ENCODE measurements at places on chromosomes 13 and 19.

GRCh38 chr19:49214701-49215100 lies 57.1 kb downstream of the TRPM4 start:
- no peak for DNase-seq

DNA sequence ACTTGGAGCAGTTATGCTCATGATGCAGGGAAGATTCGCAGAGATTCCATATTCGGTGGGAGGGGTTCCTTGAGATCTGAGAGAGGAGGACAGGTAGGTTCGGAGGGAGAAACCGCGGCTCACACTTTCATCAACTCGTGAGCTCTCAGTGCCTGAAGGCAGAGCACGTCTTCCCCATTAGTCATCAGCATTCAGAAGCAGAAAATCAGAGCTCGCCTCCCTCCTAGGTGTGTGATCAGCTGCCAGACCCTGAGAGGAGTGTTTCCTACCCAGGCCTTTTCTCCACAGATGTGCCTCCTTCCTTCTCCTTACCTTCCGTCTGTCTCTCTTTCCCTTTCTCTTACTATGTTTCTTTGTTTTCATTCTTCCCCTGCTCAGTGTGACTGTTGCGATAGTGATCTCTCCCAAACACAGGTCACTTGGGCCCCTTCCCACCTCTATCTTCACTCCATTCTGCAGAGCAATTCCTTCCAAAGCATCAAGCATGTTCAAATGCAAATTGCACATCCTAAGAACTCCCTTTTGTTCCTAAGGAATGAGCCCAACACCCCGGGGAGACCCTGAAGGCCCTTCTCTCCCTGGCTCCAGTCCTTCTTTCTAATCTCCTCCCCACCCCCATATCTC lies 389.5 kb downstream of the UQCRFS1 start:
- no peak for DNase-seq

DNA sequence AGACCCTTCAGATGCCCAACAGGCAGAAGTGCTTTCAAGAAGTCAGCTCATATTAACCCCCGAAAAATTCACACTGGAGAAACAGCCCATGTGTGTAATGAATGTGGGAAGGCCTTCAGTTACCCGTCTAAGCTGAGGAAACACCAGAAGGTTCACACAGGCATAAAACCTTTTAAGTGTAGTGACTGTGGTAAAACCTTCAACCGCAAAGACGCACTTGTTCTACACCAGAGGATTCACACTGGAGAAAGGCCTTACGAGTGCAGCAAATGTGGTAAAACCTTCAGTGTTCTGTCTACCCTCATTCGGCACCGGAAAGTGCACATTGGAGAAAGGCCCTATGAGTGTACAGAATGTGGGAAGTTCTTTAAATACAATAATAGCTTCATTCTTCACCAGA lies 8.6 kb downstream of the ZNF584 start:
- no peak for DNase-seq

DNA sequence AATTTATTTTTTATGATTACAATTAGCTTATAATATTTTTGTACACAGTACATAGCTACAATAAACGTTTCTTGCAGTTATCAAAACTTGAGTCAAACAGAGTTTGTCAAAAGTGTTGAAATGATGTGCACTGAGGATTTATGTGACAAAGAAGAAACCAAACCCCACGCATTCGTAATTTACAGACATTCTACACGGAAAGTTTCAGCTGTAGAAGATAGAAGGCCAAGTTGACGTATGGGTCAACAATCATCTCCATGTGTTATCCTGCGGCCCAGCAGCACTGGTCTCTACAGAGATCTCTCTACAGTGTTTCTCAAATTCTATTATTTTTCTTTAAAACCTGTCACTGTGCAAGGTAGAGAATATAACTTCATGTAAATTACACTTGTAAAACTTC lies 1507.6 kb downstream of the PCDH9 start:
- no peak for DNase-seq

All from HAP-1 (cell line).